Lower leg skin (tissue), 4 donors: ENCODE measurements at places on chromosomes 2 and 18. TPM values are rescaled to one million over a fixed set of nuclear protein-coding genes. Genes with fewer than 3 reads are reported as not detected.
A peak's percentile ranks its signal among the peaks of the same experiment; 100 is the strongest.

DNA sequence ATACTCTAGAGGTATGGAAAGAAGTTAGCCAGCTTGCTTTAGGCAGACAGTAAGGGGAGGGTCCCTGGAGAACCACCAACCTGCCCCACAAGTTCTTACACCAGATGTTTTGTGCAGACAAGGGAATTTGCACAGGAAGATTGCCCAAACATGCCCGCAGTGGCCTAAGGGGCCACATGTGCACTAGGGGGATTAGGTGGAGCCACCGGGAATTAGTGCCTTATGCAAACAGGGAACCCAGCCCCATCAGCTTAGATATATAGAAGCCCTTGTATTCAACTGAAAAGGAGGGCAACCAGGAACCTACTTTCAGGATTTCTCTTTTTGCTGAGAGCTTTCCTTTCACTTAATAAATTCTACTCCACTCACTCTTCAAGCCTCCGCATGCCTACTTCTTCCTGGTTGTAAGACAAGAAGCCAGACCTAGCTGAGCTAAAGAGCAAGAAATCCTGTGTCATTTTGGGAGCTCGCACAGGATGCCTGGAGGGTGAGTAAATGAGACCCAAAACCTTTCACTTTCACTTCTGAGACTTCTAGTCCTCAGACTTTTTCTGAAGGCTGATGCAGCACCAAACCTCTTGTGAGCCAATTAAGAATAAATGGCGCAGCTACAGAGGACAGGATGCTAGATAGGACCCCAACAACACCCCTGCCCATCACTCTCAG lies 146.3 kb downstream of the GCA start:
- no peak for DNase-seq

GRCh38 chr2:9753276-9753600 lies 90.0 kb upstream of the TAF1B start:
- DNase-seq = peak; percentile 66

Gene MROH2A
- 0.61 TPM for total RNA-seq

Gene POTEJ
- not detected for total RNA-seq

- DNase-seq = no peak
Measured at GRCh38 chr18:60982329-60982695, 350.9 kb upstream of the CDH20 start.

Gene IGFBP2
- 40.4 TPM for total RNA-seq

Gene CFAP210
- not detected for total RNA-seq

DNA sequence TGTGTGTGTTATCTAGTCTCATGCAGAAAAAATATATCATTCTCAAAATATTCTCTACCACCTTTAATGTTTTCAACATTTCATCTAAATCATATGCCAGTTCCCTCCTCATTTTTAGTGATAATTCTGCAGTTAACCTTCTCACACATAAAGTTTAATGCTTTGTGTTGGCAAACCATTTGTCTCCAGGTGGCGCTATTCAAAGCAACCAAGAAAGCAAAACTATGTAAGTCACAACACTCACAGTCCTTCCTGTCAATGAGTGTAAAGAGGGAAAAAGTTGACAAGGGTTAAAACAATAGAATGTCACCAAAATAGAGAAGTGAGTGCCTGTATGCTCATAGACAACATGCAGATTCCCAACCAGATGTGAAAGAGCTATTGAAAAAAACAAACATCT lies 961.6 kb upstream of the LRRTM1 start:
- DNase-seq = no peak

DNA sequence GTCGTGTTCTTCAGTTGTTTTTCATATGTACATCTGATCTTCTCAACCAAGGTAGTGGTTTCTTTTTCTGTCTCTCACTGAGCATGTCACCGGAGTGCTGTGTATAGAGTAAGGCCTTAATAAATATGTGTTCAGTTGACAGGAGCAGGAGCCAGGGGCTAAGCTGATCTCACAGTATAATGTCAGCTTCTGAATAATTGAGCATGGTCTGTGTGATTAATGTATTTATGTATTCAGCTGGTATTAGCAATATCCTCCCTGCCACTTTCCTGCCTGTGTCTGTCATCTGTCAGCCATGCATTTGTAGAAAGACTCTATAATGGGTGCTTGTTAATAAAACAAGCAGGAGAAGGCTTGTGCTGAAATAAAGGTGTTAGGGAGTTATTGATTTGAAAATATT lies 198.9 kb downstream of the ADCYAP1 start:
- no peak for DNase-seq
